ENCODE measurements at places on chromosomes 5 and 9.

DNA sequence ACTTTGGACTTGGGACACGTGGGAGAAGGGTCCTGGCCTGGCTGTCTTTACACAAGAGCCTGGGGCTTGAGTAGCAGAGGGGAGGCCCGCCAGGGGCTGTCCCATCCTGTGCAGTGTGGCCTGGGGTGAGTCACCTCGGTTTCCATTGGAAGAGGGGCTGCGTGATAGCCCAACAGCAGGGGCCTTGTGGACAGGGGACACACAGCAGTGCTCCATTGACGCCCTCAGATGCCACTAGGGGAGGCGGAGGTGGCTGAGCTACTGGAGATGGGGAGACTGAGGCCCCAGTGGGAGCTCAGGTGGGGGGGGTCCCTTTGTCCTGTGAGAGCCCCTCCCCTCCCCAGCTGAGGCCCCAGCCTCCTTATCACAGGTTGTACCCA is 50.0 kb upstream of the RNU6ATAC start:
- no peak for DNase-seq

DNA sequence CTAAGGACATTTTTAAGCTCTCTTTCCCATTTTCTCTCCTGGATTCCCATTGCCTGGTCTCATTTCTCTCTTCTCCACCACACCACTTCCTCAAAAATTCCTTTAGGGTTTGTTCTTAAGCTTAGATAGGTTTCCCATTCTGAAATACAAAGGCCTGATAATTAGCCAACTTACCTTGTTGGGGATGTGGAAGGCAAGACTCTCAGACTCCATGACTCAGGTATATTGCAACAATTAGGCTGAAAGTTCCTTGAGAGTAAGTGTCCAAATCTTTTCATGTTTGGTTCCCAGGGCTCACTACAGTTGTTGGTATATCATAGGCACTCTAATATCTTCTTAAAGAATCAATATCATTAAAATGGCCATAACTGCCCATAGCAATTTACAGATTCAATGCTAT is 43.6 kb downstream of the FXN start:
- DNase-seq, result no peak

DNA sequence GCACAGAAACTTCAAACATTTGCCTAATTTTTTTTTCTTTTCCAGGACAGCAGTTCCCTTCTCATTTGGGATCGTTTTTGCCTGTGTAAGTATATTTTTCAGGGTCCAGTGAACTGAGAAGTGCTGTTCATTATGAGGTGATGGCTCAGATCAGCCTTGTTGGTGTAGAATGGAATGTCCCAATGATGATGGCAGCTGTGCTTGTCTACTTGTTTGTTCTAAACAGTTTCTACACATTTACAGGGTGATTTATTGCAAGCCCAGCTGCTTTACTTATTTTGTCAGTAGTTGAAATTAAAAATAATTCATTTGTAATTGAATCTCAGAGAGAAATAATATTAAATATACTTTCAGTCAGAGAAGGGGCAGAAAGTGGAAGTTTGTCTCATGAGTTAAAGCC is 337.6 kb upstream of the SEMA6A start:
- no peak for DNase-seq

DNA sequence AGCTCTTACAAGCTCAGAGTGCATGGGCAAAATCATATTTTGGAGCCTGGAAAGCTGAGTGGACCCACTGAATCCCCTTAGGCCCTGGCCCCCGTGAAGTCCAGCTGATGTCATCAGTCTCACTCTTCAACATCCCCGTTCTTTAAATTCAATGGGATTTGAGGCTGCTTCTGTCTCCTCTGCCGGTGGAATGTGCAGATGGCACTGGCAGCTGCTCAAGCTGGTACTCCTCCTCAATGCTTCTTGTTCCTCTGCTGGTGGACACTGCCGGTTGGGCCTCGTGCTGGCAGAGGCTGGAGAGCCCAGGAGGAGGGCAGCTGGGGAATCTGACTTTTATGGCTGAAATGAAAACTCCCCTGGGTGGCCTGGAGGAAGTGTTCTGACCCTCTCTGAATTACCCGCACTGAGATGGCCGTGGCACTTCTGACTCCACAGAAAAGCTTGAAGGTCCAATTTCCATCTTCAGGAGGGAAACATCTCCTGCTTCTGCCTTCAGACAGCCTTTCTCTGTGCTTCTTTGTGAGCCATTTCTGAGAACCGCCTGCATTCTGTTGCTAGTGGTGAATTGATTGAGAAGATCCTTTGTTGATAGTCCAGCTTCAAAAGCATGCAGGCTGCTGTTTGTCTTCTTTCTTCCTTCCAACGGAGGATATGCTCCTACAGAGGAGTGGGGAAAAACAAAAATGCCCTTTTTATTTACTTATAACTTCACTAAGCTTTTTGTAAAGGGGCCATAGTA is 298.9 kb downstream of the TMEM38B start:
- DNase-seq, result no peak

DNA sequence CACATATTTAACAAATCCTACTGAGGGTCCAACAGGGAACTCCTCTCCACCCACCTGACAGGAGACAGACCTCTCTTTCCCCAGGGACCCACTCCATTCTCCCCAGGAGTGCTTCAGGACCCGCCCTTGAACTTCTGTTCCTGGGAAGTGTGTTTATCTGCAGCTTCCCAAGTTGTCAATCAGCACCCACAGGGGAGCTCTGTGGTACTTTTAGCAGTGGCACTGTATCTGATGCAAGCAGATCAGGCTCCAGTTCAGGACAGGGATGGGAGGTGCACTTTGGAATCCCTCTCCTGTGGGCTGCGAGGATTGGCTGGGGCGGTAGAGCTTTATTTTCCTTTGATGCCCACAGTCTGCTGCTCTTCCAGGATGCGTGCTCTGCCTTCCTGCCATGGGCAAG is 8.7 kb downstream of the GALNT10 start:
- DNase-seq, result no peak

DNA sequence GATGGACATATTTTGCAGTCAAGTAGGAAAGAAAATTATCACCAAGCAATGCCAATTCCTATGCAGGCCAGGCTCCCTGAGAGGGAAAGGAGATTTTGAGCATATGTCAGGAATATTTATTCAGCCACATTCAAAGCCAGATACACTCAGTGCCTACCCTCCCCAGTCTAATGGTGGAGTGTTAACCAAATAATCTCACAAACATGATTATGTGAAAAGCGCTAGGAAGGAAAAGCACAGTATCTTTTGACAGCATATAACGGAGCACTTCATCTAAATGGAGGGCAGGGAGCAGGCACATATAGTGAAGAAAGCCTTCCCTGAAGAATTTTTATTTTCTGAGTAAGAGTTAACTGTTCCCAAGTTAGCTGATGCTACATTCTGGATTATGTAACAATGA is 80.3 kb upstream of the SLC30A5 start:
- no peak for DNase-seq

DNA sequence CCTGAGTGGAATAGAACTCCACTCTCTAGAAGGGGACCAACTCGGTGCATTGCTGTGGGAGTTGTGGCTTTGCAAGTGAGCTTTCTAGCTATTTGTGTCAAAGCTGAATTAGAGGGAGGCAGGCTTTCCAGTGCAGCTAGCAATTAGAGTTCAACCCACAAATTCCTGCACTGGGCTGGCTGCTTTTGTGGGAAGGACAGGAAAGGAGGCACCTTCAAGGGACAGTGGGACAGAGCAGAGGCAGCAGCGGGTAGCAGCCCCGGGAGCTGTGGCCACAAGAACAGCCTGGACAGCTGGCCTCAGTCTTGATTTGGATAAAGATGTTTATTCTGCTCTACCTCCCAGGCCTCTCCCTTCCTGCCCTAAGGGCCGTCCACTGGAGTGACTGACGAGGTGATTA is 83.7 kb upstream of the SLIT3 start:
- DNase-seq, result no peak

- DNase-seq, result peak; percentile 28
These were observed 8.0 kb downstream of the KLF9 start for GRCh38 chr9:70406434-70406862.

DNA sequence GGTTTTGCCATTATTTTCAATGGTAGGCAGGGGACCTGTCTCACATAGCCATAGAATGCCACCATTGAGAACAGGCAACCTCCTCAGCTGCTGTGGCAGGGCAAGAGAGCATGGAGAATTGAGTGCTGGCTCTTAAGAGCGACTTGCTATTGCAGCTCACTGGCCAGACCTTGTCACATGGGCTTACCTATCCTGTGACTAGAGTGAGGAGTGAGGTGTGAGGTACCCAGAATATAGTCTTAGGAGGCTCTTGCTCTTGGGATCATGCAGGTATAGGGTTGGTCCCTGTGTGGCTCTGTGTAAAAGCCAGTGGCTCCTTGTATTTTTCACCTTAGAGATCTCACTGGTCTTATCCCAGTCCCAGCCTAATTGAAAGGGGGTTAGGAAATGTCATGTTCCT is 39.8 kb upstream of the NR3C1 start:
- no peak for DNase-seq

DNA sequence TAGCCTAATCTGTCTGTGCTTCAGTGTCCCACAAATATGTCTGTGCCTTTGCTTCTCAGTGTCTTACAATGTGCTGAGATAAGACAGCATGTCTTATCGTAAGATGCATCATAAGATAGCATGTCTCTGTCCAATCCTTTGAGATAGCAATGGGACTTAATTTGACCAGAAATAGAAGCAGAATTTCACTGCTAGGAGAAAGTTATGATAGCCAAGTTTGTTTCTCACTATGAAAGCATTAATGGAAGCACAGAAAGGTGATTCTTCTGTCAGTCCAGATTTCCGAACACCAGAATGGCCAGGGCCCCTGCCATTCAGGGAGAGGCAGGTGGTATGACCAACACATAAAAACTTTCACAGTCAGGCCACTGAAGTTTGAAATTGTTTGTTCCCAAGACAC is 111.4 kb downstream of the TRIM32 start:
- DNase-seq, result no peak

DNA sequence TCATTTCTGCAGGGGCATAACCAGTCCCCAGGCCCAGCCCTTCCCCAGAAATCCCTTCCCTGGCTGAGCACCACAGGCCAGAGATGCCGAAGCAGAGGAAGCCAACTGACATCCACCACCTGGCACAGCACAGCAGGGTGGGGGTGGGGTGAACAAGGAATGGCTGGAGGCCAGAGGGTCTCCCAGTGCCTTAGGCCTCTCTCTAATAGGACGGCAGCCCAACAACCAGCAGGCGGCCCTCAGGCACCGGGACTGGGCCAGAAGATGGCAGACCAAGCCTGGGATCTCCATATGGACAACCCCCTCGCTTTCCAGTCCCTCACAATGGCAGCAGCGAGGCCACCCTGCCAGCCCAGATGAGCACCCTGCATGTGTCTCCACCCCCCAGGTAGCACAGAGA is 13.2 kb downstream of the PDLIM4 start:
- no peak for DNase-seq

GRCh38 chr9:135581636-135582426 is 20.3 kb downstream of the PAEP start:
- no peak for DNase-seq

- DNase-seq, result no peak
These were observed 937 bp upstream of the MACROH2A1 start for GRCh38 chr5:135399794-135400542.

DNA sequence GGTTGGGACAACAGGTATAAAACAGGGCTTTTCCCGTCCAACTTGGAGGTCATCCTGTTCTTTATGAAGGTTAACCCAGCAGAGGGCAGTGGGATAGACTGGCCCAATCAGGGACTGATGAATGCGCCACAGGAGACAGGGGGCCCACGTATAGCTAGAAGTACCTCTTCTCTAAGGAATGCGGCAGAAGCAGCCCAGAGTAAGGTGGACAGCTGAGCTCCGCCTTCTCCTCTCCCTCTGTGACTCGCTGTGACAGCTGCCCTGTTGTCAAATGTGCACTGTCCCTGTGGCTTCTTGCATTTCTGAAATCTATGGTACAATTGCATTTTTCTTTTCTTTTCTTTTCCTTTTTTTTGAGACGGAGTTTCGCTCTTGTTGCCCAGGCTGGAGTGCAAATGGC is 306.6 kb downstream of the FBXL7 start:
- DNase-seq, result no peak

DNA sequence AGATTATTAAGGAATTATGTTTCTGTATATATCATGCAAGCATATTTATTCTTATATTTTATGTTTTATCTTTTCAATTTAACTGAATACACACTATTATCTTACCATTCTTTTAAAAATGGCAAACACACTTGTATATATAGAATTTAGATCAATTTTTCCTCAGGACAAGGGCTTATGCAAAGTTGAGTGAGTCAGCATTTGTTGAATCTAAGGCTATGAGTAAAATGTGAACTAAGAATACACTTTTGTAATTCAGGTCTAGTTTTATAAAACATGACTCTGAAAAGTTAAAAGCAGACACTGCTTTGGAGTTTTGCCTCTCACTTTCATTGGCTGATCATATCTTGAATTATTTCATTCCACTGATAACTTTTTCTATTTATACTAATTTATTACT is 127.8 kb downstream of the FOCAD start:
- DNase-seq, result no peak

- DNase-seq, result no peak
These were observed 94.8 kb downstream of the AOPEP start for GRCh38 chr9:94821098-94821887.

- DNase-seq, result peak; percentile 72
These were observed 35.5 kb upstream of the B4GALT1 start for GRCh38 chr9:33202552-33203201.

- DNase-seq, result no peak
These were observed 195.6 kb downstream of the PLK2 start for GRCh38 chr5:58264276-58264675.
